ENCODE measurements at places on chromosomes 3 and 15.
A peak's percentile ranks its signal among the peaks of the same experiment; 100 is the strongest.

DNA sequence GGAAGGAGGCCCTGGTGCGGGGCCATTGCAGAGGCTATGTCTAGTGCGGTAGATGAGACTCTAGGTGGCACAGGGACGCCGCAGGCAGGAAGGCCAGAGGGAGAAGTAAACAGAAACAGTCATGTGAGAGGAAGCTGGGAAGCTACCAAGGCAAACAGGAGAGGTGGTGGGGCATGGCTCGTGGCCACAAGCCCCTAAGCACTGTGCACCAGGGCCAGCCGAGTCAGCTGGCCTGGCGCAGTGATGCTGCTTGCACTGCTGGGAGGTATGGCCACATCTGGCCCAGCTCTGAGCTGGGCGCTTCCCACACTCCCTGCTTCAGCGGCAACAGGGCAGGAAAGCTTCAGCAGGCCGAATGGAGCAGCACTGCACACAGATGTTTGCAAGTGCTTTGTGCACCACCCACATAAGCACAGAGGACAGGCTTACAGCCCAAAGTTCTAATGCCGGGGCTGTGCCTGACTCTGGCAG lies 76.6 kb downstream of the SRGAP3 start:
- peaks cover 3% of the 10 kb centered on the region for H3K27me3 ChIP-seq
- H3K36me3 ChIP-seq: no peaks in the 10 kb centered on the region
- H3K27ac ChIP-seq: no peak overlapping the region
- H3K4me3 ChIP-seq: no peak overlapping the region
- DNase-seq: no peak

DNA sequence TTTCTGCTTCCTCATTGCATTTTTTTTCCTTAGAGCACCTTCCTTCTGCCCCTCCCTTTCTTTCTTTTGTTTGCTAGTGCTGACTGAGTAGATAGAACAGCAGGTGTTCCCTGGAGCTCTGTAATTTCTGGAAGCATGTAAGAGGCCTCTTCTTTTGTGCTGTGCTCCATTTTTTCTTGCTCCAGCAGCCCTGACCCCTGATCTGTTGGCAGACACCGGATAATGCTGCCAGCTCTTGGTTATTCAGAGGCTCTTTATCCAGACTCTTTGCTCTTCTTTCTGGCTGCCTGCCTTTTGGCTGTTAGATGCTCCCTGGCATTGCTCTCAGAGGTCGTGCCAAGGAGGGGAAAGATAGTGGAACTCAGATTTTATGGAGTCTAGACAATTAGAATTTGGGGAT lies 104.4 kb upstream of the RBMS3 start:
- no peaks in the 10 kb centered on the region for H3K36me3 ChIP-seq
- no peak overlapping the region for H3K4me3 ChIP-seq
- DNase-seq: no peak
- H3K4me1 ChIP-seq: peaks cover 8% of the 10 kb centered on the region
- no peaks in the 10 kb centered on the region for H3K27me3 ChIP-seq

GRCh38 chr3:152156880-152157279 lies 111.8 kb upstream of the MBNL1 start:
- peaks cover 33% of the 10 kb centered on the region for H3K4me1 ChIP-seq
- no peaks in the 10 kb centered on the region for H3K36me3 ChIP-seq
- H3K27me3 ChIP-seq: no peaks in the 10 kb centered on the region
- DNase-seq: no peak

DNA sequence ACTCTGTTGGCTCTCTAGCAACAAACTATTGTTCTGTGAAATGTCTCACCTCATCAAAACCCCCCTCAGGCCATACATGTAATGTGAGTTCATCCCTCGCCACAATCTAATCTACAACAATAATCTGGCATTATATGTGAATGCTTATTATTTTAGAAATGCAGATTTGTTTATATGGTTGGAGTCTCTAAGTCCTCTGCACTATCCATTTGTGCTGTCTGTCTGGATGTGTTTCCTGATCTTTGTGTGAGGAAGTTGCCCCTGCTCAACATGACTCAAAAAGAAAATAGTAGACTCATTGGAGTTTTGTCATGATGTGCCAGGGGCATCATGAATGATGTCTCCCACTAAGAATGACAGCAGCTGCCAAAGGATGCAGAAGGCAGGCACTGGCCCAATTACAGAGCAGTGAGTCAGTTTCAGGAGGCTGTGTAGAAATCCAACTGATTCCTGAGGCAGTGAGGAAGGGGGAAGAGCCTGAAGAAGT lies 161.6 kb upstream of the PDZRN3 start:
- no peaks in the 10 kb centered on the region for H3K27me3 ChIP-seq
- peak; percentile 88 for DNase-seq
- H3K36me3 ChIP-seq: no peaks in the 10 kb centered on the region

- no peak overlapping the region for H3K4me3 ChIP-seq
- no peak overlapping the region for H3K27ac ChIP-seq
- peaks cover 31% of the 10 kb centered on the region for H3K36me3 ChIP-seq
- peaks cover 5% of the 10 kb centered on the region for H3K4me1 ChIP-seq
- DNase-seq: no peak
Measured at GRCh38 chr3:161274691-161275298, 53.7 kb downstream of the NMD3 start.

Measured in osteocyte (in vitro differentiated cells).